ENCODE measurements at places on chromosomes 2 and 18. TPM values are rescaled to one million over a fixed set of nuclear protein-coding genes. Genes with fewer than 3 reads are reported as not detected.

Gene ARHGEF4
- 48.8 TPM for total RNA-seq

Gene IL36RN
- 1.3 TPM for total RNA-seq

Gene DYSF
- total RNA-seq: 46.5 TPM

Gene SERTAD2
- total RNA-seq: 24.2 TPM

Gene SERPINB10
- total RNA-seq: not detected

Gene ANAPC1
- total RNA-seq: 65.3 TPM

Gene CDH2
- total RNA-seq: 18.7 TPM

Gene PRSS56
- total RNA-seq: not detected

Gene CCL20
- total RNA-seq: 0.88 TPM

Gene CDK5R2
- total RNA-seq: not detected

Gene GPR155
- 13.8 TPM for total RNA-seq

Gene HTR2B
- total RNA-seq: not detected

Gene CLEC4F
- not detected for total RNA-seq

Gene SERPINB4
- total RNA-seq: 0.35 TPM

Gene DTNB
- total RNA-seq: 38.8 TPM

Gene RAB6C
- not detected for total RNA-seq

Gene STON1
- 2.5 TPM for total RNA-seq

Gene RGPD3
- total RNA-seq: 0.33 TPM

Gene MDH1B
- total RNA-seq: 1.8 TPM

Gene MTLN
- 27.5 TPM for total RNA-seq

Gene KCNG2
- total RNA-seq: 0.17 TPM

Gene ANKRD53
- not detected for total RNA-seq

Gene MROH2A
- total RNA-seq: not detected

Gene BOD1L2
- total RNA-seq: not detected

Gene GPR35
- 0.17 TPM for total RNA-seq

Gene NPPC
- not detected for total RNA-seq

Gene SMYD1
- total RNA-seq: 0.33 TPM

Gene NOSTRIN
- total RNA-seq: not detected

Gene CDCA7
- total RNA-seq: 5.4 TPM

Gene CDKL4
- 3.0 TPM for total RNA-seq

Gene DRC1
- not detected for total RNA-seq

Gene TOGARAM2
- total RNA-seq: not detected

Gene WDR75
- 45.8 TPM for total RNA-seq

Gene ALK
- total RNA-seq: not detected

Gene TNFRSF11A
- 1.6 TPM for total RNA-seq

Gene VAMP8
- total RNA-seq: 92.2 TPM

Gene INHA
- 2.0 TPM for total RNA-seq

Gene BOK
- total RNA-seq: 38.5 TPM

Gene PDE11A
- 0.17 TPM for total RNA-seq

Gene AFF3
- total RNA-seq: not detected

Gene ABCG8
- not detected for total RNA-seq

Gene TMEM163
- total RNA-seq: not detected

Gene GTF2A1L
- not detected for total RNA-seq

Gene OTOF
- total RNA-seq: not detected
